ENCODE measurements at places on chromosomes 11 and 22.

DNA sequence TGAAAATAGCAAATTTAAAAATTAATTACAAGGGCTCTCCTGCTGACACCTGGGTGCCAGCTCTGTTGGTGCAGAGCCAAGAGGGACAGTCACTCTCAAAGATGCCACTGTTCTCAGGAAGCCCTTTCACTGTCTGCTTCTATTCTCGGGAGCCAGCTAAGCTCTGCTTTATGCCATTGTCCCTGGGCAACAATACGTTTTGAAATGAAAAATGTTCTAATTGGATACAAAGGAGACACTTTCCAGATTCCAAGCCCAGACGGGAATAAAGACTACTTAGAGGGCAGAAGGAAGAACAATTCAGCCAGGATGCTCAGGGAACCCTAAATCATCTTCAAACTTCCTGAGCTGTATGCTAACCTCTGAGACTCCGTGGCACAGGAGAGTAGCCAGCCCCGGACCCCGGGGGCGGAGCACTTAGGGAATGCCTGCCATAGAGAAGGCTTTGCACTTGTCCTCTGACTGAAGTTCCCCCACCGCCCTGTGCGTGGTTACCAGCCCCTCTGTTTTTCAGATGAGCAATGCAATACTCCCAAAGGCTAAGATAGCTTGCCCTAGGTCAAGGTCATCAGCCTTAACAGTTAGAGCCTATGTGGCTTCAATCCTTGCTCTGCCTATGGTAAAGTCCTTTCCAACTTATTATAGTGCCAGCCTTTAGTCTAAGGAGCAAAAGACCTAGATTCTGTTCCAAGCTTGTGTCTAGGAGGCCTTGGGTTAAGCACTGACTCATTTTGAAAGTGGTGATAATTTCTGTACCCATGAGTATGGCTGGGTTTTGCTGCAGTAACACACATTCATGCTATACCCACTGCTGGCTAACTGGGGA, 150.9 kb downstream of the CACNA1I start:
- no peak for DNase-seq

DNA sequence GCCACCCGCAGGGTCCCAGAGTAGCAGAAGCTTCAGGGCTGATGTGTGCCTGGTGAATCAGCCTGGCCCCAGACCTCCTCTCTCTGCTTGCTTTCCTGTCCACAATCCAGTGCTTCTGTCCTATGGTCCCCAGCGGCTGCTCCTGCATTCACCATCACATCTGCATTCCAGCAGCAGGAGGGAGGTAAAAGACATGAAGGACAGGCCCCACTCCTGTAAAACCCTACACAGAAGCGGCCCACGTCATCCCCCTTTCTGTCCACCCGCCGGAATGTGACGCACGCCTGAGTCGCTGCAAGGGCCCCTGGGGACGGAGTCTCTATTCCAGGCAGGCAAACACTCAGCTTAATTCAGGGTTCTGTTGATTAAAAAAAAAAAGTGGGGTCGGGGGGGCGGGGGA, 58.3 kb downstream of the CDKN1C start:
- no peak for DNase-seq

DNA sequence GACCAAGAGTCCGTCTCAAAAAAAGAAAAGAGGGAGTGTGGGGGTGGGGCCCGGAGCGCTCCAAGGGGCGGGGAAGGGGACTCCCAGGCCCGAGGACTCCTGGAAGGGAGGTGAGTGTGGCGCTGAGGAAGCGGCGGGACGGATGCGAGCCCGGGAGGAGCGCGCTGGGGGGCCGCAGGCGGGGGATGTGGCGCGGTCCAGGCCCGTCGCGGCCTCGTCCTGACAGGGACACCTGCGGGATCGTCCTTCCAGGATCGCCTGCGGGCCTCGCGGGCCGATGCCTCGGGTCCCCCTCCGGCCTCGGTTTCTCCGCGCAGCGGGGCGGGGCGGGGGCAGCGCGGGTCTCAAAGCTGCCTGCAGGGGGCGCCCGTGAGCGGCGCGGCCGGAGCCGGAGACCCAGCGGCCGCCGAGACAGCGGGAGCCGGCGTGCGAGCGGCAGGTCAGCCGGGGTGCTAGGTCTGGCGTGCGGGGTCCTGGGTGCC, 3.8 kb upstream of the ADORA2A start:
- DNase-seq: no peak

DNA sequence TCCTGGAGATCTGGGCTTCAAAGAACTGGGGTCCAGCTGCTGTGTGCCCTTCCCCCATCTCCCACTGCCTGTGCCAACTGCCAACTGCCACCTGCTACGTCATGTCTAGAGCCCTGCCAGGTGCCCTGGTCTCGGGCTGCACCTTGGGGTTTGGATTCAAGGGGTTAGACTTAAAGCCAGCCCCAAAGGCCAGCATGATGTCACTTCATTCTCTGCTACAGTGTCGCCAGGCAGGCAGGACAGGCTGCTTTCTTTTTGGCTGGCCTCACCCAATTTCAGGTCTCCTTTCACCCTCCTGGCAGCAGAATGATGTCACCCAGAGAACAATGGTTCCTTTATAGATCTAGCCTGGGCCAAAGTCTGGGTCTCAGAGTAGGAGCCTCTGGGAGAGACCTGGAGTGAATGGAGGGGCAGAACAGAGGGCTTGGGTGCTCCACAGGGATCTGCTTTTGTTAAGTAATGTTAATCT, 79.5 kb upstream of the CRYBB3 start:
- DNase-seq: no peak

DNA sequence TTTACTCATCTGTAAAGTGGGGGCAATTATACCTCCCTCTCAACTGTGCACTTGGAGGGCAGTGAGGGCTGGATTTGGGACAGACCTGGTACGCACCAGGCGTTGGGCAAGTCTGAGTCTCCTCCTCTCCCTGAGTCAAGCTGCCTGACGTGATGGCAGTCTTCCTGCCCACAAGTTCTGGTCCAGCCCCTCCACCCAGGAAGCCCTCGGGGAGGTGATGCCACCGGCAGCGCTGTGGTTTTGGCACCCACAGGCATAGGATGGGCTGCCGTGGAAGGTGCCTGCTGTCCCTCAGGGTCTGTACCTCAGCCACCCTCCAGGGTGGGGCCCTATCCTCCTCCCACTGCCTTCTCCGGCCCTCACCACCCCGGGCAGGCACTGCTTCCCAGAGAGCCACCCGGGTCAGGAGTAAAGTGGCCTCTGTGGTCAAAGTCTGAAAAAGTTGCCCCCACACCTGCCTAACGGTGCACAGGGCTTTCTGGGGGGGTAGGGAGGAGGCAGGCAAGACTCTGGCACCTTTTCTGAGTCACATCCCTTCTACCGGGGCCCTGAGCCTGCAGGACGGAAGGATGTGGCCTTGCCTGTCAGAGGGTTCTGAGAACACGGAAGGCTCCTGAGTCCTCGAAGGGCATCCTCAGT, 6.5 kb upstream of the APOBEC3H start:
- no peak for DNase-seq

GRCh38 chr11:80587906-80588305, 1147.1 kb upstream of the TENM4 start:
- DNase-seq: no peak

DNA sequence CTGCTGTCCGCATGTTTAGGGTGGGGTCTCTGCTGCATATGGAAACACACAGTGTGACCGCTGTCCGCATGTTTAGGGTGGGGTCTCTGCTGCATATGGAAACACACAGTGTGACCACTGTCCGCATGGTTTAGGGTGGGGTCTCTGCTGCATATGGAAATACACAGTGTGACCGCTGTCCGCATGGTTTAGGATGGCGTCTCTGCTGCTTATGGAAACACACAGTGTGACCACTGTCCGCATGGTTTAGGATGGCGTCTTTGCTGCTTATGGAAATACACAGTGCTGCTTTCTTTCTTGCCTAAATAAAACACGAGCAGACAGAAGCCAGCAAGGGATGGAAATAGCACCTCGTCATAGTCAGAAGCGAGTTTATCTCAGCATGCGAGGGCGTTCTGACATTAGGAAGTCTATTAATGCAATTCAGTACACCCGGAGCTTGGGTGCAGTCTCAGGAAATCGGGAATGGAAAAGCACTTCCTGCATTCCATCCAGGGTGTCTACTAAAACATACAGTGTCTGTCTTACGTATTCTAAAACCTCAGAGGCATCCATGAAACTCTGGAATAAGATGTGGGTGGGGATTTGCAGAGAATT, 32.6 kb upstream of the TOLLIP start:
- DNase-seq: no peak

DNA sequence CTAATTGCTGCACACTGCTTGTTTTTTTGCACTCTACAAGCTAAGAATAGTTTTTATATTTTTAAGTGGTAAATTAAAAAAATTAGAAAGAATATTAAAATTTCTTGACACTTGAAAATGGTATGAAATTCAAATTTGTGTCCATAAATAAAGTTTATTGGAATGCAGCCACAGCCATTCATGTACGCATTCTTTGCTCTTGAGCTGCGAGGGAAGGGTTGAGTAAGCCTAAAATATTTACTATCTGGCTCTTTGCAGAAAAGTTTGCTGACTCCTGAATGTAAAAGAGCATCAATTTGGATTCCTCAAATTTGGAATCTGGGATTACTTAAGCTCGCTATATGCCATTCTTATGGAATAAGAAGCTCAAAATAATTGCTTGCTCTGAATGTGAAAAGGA, 3.4 kb upstream of the ADAMTS8 start:
- DNase-seq: no peak

GRCh38 chr11:26914968-26915367, 78.9 kb upstream of the FIBIN start:
- no peak for DNase-seq

GRCh38 chr11:76597533-76598425, 72.8 kb downstream of the LRRC32 start:
- no peak for DNase-seq

DNA sequence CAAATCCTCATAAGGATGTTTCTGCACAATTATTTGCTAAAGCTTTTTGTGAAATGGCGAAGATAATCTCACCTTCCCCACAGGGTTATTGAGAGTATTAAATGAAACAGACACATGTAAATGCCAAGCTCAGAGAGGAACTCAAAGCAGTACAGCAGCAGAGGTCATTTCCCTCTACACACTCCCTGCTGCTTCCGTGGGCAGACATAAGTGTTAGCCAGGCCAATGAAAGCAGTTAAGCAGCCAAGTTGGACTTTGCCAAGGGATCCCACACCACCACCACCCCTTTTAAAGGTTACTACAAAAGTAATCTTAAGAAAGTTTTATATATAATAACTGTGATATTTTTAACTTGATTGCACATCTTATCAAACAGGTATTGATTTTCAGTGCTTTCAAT, 4.0 kb upstream of the FAM111A start:
- no peak for DNase-seq

DNA sequence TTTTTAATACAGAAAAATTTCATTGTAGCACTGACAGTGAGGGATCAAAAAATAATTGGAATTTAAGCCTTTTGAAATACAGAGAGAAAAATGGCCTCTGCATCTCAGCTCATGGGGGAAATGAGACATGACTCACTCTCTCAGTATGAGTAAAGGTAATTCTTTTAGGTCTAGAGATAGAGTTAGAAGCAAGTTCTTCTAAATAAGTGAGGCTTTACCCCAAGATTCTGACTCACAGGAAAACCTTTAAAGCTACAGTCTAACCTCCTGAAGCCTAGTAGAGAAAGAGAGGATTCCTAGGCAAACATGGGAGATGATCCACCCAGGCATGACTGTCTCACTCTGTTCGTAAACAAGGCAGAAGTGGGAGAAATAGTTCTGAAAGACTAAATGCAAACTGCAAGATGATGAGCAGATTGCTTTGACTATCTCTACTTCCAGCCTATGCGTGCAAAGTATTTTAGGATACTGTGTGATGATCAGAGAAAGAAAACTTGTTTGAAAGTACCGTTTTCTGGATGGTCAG, 1003.3 kb upstream of the CCDC90B start:
- no peak for DNase-seq

DNA sequence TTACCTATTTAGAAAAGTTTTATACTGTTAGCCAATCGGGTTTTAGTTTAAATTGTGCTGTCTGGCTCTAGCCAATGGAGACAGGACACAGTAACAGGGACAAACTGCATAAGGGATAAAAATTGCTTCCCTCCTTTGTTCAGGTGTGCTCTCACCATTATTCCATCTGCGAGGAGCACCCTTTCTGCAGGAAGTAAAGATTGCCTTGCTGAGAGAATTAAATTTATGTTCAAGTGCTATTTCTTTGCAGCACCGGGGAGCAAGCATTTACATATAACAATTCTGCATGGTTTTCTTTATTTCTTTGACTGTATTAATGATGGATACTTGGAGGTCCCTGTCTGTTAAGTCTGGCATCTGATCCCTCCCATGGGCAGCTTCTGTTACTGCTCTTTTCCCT, 80.5 kb downstream of the BRD1 start:
- DNase-seq: no peak

- DNase-seq: no peak
These were observed 43.6 kb downstream of the PPARA start for GRCh38 chr22:46193898-46194310.

DNA sequence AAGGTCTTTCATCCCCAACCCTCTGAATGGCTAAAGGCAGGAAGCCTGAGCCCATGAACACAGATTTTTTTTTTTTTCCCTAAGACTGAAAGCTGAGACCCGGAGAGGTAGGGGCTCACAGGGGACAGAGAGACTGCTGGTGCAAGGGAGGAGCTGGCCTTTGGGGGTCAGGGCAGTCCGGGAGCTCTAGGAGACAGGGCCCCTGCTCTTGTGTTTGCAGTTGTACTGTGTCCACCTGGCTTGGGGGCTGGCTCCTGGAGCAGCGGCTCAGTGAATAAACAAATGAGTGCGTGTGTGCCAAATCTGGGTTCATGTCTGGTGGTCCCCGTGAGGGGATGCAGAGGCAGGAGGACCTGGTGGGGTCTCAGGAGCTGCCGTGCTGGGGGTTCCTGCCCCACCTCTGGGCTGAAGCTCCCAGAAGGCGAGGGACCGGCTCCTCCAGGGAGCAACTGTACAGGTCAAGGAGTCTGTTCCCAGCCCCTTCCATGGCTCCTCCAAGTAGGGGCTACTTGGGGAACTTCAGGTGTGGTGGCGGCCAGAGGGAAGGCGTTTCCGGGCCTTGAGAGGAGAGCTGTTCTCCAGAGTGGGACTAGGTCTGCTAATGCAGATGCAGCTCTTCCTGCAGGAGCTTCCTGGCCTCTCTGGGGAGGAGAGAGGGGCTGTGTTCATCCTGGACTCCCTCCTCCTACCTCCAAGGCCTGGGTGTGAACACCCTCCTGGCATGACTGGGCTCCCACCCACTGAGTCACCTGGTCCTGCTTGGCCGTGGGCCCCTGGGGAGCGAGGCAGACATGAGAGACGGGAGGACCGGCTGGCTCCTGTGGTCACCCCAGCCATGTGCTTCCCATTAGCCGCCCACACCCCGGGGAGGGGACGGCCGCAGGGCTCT, 57.6 kb downstream of the FBXO7 start:
- peak; percentile 91 for DNase-seq

DNA sequence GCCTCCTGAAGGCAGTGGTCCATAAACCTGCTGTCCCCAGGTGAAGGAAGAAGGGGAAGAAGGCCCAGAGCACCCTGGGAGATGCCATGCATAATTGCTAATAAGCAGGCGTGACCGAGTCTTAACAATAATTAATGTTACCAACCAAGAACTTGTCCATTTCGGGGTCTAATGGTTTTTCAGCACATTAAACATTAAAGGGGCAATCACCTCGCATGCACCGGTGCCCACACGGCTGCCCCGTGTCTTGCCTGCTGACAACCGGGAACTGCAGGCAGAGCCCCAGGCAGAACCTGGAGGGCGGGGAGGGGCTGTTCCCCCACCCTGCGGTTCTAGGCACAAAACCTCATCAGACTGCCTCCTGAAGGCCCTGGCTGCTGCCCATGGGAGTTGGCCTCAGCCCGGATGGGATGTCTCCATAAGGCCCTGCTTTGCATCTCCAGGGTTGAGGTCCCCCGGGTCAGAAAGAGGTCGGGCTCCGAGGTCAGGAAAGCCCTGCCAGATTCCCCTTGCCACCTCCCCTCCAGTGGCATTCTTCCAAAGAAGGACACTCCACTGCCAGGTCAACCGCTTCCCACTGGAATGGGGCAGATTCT, 169.0 kb downstream of the BUD13 start:
- DNase-seq: no peak
